ENCODE measurements at places on chromosomes 11 and 22. TPM values are rescaled to one million over a fixed set of nuclear protein-coding genes. Genes with fewer than 3 reads are reported as not detected.

- no peak for DNase-seq
Measured at GRCh38 chr11:41175304-41175972, 284.0 kb downstream of the LRRC4C start.

The OR8A1 gene
- not detected for total RNA-seq

GRCh38 chr11:111417766-111418435 lies 38.8 kb upstream of the POU2AF1 start:
- DNase-seq: peak; percentile 9

The WBP2NL gene
- 2.3 TPM for total RNA-seq

- no peak for DNase-seq
Measured at GRCh38 chr11:10322830-10323792, 18.2 kb downstream of the ADM start.

The MUC15 gene
- total RNA-seq: not detected

DNA sequence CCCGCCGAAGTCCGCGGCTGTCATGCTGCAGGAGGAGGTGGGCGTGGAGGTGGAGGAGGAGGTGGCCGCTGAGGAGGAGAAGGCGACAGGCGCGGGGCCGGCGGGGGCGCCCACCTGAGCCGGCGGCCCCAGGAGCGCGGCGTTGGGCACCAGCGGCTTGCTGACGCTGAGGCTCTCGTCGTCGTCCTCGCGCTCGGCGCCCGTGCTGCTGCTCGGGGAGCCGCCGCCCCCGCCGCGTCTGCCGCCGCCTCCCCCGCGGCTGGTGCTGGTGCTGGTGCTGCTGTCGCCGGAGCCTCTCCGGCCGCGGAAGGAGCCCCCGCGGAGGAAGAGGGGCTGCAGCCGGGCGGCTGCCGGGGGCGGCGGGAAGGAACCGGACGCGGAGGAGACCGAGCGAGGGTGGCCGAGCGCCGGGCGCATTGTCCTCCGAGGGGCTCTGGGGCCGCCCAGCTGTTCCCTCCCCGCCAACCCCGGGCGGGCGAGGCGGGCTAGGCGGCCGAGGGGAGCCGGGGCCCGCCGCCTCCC lies 388 bp downstream of the TMEM121B start:
- DNase-seq: no peak

The TNNT3 gene
- 0.70 TPM for total RNA-seq

DNA sequence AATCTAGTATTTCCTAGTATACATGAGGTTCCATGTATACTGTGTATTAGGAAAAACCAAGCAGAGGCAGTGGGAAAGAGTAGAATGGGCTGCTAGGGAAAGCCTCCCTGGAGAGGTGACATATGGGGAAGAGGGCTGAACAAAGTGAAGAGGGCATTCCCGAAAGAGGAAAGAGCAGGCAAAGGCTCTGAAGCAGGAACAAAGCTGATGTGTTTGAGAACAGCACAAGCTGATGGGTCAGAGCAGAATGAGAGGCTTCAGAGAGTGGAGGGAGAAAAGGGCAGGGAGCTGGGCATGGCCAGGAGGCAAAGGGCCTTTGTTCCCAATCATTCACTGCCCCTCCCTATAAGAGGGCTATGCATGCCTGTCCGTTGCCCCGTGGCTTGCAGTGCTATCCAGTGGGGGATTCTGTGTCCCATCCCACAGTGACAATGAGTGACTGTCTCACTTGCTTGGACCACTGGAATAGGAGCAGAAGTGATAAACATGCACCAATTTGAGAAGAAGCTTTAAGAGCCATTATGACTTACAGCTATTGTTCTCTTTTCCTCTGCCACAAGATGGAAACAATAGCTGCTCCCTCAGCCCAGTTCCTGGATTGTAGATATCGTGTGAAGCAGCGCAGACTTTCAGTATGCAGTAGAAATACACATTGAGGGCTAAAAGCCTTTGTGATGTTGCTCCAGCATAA lies 39.6 kb downstream of the GALNT18 start:
- no peak for DNase-seq

- DNase-seq: peak; percentile 13
Measured at GRCh38 chr22:24768537-24769374, 5.8 kb downstream of the PIWIL3 start.

DNA sequence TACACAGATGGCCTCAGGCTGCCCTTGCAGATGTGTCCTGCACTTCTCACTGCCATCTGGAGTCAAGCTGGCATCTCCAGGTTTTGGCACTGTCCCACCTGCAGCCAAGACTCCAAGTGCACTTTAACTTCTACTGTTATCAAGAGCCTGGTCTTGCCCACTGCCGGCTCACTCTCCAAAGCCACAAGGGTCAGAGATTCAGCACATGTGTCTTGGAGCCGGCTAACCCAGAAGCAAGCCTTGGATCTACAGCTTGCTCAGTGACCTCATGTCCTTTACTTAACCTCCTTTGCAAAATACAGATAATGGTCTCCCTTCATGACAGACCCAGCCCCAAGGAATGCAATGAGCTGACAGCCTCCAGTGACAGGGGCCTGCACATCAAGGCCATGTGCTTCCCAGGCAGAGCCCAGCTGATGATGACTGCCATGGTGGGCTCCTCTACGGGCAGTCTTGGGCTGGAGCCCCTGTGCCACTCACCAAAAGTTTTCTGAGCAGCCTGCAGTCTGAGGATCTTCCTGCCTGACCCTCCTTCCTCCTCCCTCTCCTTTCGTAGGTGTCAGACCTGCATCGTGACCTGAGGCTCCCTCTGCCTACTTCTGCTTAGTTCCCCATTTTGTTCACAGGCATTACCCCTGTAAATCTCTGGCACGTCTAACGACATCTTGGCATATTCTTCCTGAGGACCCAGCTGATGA lies 9.0 kb downstream of the TP53AIP1 start:
- no peak for DNase-seq

DNA sequence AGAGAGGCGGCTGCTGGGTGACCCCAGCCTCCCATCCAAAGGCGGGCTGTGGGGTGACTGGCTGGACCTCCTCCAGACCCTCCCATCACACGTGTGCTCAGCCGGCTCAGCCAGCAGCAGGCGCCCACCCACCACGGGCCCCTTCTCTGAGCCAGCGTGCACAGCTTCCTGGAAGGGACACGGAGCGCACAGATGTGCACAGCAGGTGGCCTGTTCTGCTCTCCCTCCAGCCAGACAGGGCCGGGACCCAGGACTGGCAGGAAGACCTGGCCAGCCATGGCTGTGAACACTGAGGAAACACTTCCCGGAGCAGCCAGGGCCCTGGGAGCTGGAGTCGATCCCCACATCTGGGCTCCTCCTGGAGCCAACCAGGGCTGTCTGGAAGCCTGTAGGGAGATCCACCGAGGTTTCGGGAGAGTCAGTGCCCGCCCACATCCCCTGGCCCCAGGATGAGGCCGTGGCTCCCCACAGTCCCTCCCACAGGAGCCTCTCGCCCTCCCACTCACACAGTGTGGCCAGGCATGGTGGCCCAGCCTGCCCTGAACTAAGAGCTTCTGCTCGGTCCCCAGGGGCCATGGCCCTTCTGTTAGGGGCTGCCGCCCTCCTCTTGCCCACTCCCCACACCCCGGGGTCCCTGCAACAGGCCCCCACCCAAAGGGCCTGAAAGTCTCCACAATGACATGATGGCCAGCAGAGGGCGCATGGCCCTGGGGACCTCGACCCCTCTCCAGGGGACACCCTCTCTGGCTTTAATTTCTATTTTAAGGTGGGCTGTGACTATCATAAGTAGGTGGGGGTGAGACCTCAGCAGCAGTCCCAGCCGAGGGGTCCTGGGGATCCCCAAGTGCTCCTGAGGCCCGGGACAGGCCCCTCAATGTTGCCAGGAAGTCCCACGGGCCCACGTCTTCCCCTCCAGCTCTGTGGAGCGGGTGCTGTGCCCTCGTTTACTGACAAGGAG lies 90.6 kb upstream of the FGF3 start:
- DNase-seq: no peak

- no peak for DNase-seq
Measured at GRCh38 chr22:49765091-49765771, 62.4 kb downstream of the BRD1 start.

The P4HA3 gene
- total RNA-seq: not detected

The BATF2 gene
- not detected for total RNA-seq

DNA sequence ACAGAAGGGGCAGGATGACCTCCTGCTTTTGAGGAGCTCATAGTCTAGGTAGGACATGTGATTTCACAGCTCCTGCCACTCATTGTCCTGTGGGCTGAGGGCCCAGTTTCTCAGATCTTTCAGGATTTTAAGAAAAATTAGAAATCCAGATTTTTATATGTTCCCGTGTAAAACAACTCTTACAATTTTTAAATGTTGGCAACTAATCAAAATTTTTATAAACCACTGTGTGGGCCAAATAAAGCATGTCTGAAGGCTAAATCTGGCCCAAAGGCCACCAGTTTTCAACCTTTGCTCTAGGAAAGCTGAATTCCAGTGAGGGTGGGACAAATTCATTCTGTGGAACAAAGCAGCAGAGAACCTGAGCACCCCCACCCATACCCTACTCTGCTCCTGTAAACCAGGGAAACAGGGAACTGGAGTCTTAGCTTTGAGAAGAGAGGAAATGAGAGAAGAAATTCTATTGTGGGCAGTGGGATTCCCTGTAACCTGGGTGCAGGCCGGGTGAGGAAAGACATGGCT lies 20.6 kb downstream of the LRRC32 start:
- DNase-seq: no peak

GRCh38 chr11:125603207-125603606 lies 10.6 kb downstream of the STT3A start:
- DNase-seq: no peak

DNA sequence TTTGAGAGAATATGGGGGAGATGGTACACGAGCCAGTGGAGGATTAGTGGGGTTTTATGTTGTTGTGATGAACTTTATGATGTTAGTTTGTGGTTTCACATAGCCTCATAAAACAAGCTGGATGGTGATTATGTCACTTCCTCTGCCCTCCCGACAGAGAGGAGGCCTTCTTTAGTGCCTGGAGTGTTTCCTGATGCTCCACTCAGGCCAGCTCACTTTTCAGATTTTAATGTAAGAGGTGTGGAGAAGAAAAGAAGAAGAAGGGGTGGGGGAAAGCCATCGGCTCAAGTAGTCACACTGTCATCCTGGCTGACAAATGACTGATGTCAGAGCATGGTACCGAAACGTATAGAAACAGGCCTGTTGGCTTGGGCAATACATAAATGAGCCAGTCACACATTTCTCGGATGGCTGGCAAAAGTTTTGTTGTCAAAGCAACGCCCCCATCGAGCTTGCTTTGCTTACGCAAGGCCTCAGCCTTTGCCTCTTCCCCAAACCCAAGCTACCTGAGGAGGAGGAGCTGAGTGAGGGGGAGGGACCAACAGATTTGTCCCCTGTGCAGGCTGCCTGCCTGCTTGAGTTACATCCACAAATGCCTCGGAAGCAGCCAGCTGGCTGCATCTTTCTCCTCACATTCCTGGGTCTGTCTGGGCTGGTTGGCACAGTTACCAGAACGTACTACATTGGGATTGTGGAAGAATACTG lies at the start of gene HEPHL1:
Gene HEPHL1 (plus strand): TSS at position 578 of the 705 bp plus-strand sequence. CDS start 15 bp downstream, at position 593.
- no peak for DNase-seq

The BRSK2 gene
- 0.36 TPM for total RNA-seq

DNA sequence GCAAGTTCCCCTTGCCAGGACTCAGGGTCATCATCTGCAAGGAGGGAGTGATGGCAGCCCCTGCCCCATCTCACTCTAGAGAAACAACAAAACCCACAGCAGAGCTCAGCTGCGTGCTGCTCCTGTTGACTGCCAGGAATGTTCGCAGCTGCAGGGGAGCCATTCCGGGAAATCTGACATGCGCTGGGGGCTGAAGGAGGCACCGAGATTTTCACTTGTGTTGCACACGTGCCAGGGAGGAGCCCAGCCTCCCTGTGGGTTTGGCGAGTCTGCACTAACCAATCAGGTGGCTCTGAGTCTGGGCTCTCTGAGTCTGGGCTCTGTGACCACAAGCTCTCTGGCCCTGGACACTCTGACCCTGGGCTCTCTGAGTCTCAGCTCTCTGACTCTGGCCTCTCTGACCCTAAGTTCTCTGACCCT lies 10.5 kb downstream of the FGF3 start:
- DNase-seq: no peak

The CD248 gene
- total RNA-seq: 0.10 TPM

DNA sequence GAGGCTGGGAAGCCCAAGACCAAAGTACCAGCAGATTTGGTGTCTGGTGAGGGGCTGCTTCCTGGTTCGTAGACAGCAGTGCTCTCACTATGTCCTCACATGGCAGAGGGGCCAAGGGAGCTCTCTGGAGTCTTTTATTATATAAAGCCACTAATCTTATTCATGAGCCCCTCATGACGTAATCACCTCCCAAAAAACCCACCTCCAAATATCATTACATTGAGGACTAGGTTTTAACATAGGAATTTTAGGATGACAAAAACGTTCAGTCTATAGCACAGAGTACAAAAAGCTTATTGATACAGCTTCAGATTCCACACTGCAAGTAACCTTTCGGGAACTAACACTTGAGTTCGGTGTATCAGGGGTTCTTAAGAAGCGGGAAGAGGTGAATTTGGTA lies 4.1 kb upstream of the MS4A18 start:
- DNase-seq: no peak

DNA sequence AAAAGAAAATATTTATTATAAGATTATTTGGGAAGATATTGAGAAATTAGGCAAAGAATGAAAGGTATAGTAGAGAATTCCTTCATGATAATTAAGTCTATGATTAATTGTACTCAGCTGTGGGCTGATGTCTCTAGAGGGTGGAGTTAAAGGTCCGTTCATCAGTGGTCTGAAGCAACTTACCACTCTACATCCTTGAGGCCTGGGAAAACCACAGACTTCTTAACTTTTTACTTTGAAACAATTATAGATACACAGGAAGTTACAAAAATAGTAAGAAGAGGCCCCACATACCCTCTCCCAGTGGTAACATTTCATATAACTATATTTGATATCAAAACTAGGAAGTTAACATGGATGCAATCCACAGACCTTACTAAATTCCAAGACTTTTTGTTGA lies 167.0 kb upstream of the NECTIN1 start:
- no peak for DNase-seq

- DNase-seq: no peak
Measured at GRCh38 chr11:33616552-33616951, 84.1 kb downstream of the C11orf91 start.

The CBX7 gene
- 13.8 TPM for total RNA-seq

DNA sequence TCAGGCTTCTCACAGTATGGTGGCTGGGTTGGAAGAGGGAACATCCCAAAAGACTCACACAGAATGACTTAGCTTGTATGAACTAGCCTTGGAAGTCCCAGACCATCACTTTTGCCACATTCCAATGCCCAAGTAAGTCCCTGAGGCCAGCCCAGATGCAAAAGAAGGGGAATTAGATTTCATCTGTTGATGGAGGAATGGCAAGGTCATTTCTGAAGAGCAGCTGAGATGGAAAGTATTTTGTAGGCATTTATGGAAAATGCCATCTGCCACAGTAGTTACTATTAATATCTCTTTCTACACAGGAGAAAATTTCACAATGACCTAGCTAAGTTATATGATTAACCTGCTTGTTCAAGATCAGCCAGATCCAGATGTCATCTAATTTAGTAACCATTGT lies 58.8 kb downstream of the ENDOD1 start:
- DNase-seq: no peak
